ENCODE measurements at places on chromosomes 1 and 21.

DNA sequence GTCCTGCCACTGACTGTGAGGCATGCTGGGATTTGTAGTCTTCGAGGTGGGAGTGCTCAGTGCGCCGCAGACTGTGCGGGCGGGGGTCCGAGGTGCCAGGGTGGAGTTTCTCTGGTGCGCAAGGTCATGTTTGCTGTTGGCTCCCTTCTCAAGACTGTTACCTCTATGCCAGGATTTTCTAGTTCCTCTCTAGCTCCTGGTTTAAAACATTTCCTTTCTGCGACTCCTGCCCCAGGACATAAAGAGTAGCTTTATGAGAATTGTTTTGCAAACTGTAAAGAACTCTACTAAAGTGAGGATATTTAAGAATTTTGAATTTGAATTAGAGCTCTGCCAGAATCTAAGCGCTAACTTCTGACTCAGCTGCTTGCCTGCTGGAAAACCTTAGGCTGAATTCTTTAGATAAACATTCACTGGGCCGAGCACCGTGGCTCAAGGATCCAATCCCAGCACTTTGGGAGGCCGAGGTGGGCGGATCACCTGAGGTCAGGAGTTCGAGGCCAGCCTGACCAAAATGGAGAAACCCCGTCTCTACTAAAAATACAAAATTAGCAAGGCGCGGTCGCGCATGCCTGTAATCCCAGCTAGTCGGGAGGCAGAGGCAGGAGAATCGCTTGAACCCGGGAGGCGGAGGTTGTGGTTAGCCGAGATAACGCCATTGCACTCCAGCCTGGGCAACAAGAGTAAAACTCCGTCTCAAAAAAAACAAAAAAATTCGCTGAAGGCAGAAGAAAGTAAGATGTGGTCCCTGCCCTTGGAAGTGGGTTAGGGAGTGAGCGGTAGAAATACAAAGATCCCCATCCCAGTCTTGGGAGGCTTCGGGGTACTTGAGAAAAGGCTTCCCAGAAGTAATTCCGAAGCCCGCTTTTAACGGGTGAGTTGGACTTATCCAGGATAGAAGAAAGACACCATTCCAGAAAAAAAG lies 992 bp upstream of the USP48 start:
- no peak for DNase-seq

DNA sequence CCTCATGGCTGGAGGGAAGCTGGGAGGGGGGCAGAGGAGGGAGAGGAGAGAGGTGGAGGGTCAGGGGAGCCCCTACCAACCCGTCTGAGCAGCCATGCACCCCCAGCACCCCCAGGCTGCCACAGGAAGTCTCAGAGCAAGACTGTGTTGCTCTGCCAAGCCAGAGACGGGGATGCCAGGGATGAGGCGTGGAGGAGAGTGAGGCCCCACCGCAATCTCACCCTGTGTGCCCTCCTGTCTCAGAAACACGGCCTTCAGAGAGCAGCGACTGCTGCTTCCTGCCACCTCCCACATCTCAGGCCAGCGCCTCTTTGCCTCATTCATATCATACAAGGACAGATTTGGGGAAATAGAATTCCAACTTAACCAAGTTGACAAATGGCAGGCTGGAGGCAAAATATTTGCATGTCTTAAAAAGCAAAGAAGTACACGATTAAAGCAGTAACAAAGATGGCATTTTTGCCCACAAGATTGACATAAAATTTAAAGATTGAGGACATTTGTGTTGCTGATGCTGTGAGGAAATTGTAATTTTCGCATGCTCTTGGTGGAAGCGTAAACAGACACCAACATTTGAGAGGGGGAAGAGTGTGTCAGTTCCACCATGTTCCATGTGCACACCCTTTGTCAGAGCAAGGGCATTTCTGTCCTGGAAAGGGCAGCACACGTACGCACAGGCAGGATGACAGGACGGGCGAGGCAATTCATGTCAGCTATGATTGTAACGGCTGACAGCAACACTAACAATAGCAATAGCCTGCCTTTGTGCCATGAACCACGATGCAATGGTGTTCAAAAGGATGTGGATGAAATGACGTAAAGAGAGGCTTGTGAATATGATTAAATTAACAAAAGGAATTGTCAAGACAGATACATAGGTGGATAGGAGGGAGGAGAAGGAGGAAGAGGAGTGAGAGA lies 59.0 kb upstream of the BACE2 start:
- no peak for DNase-seq

GRCh38 chr21:15224346-15225086 lies 159.7 kb upstream of the NRIP1 start:
- no peak for DNase-seq

DNA sequence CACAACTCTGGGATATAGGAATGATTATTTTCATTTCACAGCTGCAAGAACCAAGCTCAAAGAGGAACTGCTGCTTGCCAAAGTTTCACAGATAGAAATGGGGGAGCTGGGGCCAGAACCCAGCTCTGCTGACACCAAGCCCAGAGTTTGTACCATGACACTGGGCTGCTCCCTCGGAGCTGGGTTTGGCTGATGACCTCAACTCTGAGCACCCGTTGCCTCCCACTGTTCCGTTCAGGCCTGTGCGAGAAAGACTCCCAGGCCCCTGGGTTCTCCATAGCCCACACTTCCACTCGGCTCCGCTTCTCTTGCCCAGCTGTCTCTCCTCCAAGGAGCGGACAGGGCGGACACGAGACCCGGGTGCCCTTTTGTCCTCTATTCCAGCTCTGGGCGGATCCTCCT lies 55.2 kb downstream of the NGF start:
- DNase-seq, result no peak

DNA sequence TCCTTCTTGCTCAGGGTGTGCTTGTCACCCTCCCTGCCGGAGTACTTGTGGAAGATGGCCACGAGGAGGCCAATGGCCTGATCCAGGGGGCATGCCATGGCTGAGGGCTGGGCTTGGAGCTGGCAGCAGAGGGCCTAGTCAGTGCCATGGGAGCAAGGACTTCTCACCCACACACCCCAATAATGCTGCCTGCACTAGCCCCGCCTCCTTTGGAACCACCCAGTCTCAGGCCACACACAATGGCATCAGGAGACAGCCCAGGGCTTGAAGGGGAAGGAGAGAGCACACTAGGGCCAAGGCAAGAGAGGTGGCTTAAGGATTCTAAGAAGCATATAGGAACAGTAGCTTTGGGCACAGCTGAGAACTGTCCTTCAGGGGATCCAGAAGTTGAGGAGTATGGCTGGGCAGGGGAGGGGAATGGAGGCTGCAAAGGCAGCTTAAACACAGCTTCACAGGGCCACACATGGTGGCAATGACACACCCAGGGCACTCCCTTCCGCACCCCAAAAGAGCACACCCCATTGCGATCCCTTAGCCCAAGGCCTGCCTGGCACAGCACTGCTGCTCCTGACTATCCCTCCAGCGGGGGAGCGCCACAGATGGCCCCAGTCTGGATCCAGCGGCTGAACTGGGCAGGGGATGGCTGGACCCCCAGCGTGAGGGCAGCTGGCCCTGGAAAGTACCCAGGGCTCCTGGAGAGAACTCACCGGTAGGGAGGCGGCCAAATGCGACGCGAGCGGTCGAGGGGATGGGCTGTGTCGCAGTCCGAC lies at the start of gene S100A6:
S100A6 (minus strand) TSS at position 750 of the 770 bp plus-strand sequence; CDS start at position 98, 652 bp downstream.
- no peak for DNase-seq

- no peak for DNase-seq
These were observed 378.7 kb downstream of the USH2A start for GRCh38 chr1:216044538-216044937.

DNA sequence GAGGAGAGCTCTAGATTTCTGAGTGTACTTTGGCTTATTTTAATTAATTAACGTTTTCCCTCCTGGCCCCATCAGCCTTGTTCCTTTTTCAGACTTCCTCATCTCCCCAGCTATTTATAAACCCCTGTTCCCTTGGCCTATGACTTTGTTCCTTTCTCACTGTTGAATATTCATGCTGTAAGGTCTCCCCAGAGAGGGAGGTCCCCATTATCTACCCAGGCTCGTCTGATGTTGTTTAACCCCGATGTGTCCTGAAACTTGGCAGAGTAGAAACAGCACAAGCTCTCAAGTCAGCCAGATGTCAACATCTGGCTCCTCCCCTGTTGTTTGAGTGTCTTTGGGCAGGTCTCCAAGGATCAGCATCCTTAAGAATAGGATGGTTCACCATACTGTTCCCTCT lies 153.6 kb downstream of the HIVEP3 start:
- no peak for DNase-seq

Measured in activated T-helper 9 cell treated with anti-CD3 and anti-CD28 coated beads, Interleukin-2, amount 50 U/mL, for 16 hours (primary cell).